ENCODE measurements at places on chromosomes 3 and 15.

DNA sequence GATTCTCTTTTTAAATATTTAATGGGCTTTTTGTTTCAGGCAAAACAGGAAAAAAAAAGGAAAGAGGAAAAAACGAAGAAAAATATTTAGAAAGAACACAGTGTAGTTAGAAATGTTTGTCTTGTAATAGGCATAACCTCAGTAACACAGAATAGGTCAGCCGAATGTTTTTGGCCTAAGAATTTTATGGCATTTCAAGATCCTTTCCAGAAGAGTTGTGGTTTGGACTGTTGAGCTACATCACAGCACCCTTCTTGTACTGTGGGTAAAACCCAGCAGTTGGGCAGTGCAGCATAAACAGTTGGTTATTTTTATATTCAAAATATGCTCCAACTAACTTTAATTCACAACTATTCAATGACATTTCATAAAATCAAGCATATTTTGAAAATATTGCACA lies 474.4 kb upstream of the AGTR1 start:
- DNase-seq: no peak

GRCh38 chr3:131421957-131422498 lies 40.5 kb downstream of the NUDT16 start:
- DNase-seq: no peak

- DNase-seq: no peak
Measured at GRCh38 chr15:68586274-68586961, 7.6 kb downstream of the CORO2B start.

GRCh38 chr3:30521156-30521715 lies 85.2 kb upstream of the TGFBR2 start:
- DNase-seq: no peak

DNA sequence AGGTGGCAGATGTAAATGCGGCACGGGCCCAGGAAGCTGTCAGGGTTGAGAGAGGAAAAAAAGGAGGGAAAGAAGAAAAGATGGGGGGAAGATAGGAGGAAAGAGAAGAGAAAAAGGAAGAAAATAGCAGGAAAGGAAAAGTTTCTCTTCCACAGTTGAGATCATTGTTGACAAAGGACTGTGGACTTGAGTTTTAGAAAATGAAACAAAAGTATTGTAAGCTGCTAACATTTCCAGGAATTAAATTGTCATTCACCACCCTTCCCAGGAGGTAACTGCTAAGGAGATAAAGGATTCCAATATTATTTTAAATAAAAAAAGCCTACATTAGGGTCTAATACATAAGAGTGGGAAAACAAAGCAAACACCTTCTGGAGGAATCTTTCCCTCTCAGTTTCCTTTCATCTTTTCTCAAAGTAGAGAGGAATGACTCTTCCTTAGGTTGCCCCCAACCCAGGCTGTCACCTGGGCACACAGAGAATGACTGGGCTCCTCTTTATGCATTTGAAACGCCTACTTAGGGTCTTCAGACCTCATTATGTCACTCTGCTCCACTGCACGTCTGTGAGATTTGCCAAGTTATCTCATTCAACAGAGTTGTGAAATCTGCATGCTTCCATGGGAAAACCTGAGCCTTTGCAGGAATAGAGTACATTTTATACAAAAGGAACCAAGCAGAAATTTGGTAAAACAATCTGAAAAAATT lies 194.0 kb downstream of the TNIK start:
- DNase-seq: no peak

- no peak for DNase-seq
Measured at GRCh38 chr3:16898595-16899395, 14.0 kb downstream of the PLCL2 start.

GRCh38 chr3:32056559-32057290 lies 49.7 kb upstream of the GPD1L start:
- DNase-seq: no peak

DNA sequence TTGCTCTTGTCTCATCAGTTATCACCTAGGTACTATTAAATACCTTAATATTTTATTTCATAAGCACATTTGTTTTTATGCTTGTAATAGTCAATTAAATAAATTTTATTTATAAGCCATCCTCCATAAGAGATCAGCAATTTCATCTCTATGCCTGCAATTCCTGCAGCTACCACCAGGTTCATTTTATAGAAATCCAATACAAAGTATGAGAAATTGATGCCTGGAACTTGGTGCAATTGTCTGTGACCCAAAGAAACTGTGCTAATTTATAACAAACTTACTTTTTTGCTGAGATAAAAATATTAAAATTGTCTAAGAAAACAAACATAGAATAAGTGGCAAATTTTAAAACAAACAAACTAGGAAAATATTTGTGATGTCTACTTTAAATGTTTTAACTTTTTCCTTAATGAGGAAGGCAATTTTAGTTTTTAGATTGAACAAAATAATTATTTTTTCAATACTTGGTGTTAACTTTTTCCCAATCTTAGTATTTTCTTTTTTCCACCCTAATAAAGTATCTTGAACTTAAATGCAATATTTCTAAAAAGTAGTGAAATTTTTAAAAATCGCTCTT lies 1026.6 kb downstream of the ROBO1 start:
- DNase-seq: no peak

- DNase-seq: no peak
Measured at GRCh38 chr3:17631609-17632008, 110.8 kb downstream of the TBC1D5 start.

GRCh38 chr15:77851691-77852090 lies 219.0 kb upstream of the LINGO1 start:
- DNase-seq: no peak

DNA sequence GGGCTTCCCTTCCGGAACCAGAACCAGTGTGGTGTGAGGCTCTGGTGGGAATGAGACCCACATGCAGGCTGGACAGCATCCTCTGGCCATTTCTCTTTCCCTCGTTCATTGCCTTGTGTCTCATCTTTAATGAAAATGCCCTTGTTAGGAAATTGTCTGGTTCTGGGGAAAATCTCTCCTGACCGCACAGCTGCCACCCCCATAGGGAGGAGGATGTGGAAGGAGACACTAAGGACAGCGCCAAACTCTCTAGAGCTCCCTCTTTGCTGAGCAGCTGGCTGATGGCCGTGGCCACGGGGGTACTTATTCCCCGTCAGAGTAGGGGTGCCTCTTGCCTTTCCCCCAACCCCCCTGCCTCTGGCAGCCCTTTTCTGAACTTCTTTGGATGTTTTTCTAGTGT lies 297.6 kb upstream of the C2CD4B start:
- no peak for DNase-seq

DNA sequence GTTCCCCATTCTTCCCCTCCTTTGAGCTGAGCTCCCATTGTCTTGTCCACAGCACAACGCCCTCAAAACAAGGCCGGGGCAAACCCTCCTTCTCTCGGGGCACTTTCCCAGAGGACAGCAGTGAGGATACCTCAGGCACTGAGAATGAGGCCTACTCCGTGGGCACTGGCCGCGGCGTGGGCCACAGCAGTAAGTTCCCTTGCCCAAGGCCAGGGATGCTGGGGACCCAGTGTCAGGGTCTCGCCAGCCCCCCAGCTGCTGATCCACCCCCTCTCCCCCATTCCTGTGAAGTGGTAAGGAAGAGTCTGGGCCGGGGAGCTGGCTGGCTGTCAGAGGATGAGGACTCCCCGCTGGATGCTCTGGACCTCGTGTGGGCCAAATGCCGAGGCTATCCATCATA lies 4.2 kb upstream of the OGG1 start:
- no peak for DNase-seq

GRCh38 chr3:126481808-126482502 lies 6.3 kb upstream of the ZXDC start:
- DNase-seq: no peak

- DNase-seq: no peak
Measured at GRCh38 chr15:52422001-52422400, 106.7 kb downstream of the MYO5A start.

DNA sequence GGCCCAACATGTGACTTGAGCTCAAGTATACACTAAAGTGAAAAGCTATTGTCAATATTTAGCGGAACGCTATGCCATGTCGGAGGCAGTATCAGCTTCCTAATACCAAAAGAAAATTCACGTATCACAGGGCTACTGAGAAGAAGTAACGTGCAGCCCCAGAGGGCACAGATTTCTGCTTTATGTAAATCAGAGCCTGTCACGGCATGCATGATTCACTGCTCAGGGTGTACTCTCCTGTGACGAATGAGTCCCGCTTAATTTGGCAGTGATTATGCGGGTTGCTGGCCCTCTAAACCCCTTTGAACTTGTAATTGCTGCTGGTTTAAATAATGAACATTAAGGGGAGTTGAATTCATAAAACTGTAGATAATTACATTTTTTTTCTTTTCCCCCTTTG lies 85.3 kb downstream of the MEIS2 start:
- DNase-seq: no peak

- DNase-seq: no peak
Measured at GRCh38 chr3:127371846-127372245, 84.0 kb upstream of the PRR20G start.

DNA sequence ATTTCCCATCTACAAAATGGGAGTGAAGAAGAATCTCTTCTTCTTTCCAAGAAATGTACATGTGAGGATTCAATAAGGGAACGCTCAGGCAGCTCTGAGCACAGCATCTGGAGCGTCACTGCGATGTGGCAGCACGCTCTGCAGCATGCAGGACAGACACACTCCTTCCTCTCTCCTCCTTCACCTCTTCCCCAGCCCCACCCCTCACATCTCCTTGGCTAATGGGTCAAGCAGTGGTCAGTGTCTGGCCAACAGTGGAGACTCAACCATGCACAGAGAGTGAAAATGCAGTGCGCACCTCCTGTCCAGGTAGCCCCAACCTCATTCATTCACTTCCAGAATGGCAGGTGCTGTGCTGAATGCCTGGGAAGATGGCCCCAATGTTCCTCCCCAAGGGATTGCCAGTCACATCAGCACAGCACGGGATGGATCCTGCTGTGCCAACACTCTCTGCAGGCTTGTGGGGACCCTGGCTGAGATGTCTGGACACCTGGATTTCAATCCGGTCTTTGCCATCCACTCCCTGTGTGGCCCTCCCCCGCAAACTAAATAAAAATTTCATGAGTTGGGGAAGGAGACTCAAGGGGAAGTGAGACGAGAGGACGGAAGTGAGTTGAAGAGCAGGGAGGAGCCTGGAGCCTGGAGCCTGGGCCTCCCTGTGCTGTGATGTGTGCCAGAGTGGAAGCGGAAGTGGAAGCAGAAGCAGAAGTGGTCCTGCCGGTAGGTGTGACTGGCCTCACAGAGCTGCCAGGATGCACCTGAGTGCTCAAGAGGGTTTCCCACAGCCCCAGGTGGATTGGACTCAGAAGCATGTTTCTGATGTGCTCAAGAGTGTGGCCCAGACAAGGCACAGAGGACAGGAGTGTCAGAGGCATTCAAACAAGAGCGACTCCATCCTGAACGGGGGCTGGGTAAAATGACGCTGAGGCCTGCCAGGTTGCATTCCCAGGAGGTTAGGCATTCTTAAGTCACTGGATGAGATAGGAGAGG lies 163.9 kb downstream of the SMAD6 start:
- peak; percentile 60 for DNase-seq

DNA sequence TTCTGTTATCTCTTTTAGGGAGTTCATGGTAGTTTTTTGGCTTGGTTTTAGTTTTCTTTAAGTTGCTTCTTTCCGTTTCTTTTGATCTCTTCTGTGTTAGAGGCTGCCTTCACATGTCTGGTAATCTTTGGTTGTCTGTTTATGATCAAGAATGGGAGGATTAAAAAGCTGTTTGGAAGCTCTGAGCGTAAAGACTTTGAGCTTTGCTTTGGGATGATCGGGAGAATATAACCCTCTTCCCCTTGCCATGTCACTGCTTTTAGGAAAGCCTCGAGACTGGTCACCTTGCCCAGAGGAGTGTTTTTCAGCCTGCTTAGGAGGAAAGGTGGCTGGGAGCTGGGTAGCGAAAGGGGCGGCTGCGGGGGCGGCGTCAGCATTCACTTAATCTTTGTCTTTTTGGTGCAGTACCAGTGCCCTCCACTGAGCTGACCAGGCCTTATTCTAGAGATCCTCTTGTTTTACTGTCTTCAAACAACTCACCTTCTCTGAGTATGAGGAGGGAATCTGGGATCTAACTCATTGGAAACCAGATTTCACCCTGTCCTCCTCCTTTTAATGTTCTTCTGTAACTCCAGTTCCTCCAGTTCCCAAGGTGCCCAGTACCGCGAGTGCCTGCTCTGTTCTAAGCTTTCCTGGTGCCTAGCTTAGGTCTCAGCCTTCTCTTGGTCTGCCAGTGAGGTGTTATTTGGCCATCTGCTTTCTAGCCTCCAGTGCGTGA lies 15.5 kb downstream of the TATDN2 start:
- no peak for DNase-seq

- no peak for DNase-seq
Measured at GRCh38 chr15:68436680-68437079, 4.7 kb upstream of the ITGA11 start.

- DNase-seq: no peak
Measured at GRCh38 chr15:52727815-52728214, 48.6 kb upstream of the ATOSA start.

GRCh38 chr15:36748366-36749115 lies 169.1 kb downstream of the CDIN1 start:
- no peak for DNase-seq

GRCh38 chr3:6528951-6529350 lies 332.0 kb upstream of the GRM7 start:
- DNase-seq: no peak

DNA sequence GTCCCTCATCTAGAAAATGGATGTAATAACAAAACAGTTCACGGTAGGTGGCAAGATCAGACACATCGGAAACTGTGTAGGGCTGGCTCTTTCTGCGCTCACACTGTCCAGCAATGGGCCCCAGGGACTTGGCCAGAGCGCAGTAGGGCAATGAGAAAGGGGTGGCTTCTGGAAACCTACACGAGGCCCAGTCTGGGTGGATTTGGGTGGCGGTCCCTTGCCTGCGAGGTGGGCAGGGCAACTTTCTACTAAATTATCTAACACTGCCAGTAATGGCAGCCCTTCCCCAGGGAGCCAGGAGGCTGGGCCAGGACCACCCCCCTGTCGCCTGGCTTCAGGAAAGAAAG lies 2.1 kb upstream of the TNK2 start:
- no peak for DNase-seq

- no peak for DNase-seq
Measured at GRCh38 chr3:118168175-118168574, 866.5 kb downstream of the IGSF11 start.

GRCh38 chr3:65664931-65665330 lies 373.8 kb downstream of the MAGI1 start:
- DNase-seq: no peak

- no peak for DNase-seq
Measured at GRCh38 chr15:57504599-57504940, 87.1 kb upstream of the MYZAP start.

GRCh38 chr3:64030741-64031140 lies 7.4 kb upstream of the PSMD6 start:
- peak; percentile 30 for DNase-seq

GRCh38 chr3:72405943-72406566 lies 442.2 kb downstream of the SHQ1 start:
- DNase-seq: no peak

DNA sequence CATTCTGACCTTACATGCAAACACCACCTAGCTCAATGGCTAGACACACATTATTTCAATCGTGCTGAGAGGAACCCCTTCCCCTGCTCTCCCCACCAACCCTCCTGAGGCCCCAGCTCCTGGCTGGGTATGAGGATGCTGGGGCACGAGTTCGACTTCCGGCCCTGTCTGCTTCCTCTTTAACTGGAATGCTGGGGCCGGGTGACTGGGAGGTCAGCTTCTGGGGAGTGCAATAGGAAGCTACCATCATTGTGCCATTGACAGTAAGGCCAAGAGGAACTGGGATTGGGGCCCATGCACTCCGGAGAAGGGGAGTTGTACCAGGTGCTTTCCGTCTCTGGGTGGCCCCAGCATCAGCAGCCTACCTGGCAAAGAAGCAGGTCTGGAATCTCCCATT lies 15.6 kb upstream of the TLE3 start:
- no peak for DNase-seq

GRCh38 chr3:158248261-158248660 lies 138.4 kb downstream of the RSRC1 start:
- DNase-seq: no peak

GRCh38 chr3:176992565-176992964 lies 204.7 kb downstream of the TBL1XR1 start:
- no peak for DNase-seq

All from GM12891 (cell line).